Posterior vena cava (tissue), 2 donors: ENCODE measurements at places on chromosomes 11 and 22.
A peak's percentile ranks its signal among the peaks of the same experiment; 100 is the strongest.

- DNase-seq = no peak
These were observed 64.5 kb downstream of the BRD1 start for GRCh38 chr22:49763138-49763537.

- no peak for DNase-seq
These were observed 18.5 kb upstream of the KMT5B start for GRCh38 chr11:68231621-68232020.

GRCh38 chr11:103112364-103112763 lies 3.1 kb downstream of the DYNC2H1 start:
- no peak for DNase-seq

- no peak for DNase-seq
These were observed 22.8 kb upstream of the TP53AIP1 start for GRCh38 chr11:128965485-128965884.

DNA sequence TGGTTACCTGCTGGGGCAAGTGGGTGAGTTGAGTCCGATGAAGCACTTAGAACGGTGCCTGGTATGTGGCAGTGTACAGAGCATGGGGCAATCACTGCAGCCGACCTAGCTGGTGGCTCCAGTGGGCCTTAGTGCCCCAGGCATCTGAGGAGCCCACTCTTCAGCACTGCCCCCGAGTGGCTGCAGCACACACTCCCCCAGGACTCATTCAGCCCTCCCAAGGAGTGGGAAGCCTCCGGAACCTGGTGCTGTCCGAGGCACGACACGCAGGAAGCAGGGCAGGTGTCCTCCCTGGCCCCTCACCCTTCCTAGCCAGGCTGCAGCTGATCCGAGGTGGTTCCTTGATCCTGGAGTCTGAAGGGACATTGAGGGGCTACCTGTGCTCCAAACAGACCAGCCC lies 42.4 kb upstream of the PRODH start:
- peak; percentile 73 for DNase-seq

GRCh38 chr11:10392095-10393079 lies 62.7 kb upstream of the AMPD3 start:
- DNase-seq = peak; percentile 83

DNA sequence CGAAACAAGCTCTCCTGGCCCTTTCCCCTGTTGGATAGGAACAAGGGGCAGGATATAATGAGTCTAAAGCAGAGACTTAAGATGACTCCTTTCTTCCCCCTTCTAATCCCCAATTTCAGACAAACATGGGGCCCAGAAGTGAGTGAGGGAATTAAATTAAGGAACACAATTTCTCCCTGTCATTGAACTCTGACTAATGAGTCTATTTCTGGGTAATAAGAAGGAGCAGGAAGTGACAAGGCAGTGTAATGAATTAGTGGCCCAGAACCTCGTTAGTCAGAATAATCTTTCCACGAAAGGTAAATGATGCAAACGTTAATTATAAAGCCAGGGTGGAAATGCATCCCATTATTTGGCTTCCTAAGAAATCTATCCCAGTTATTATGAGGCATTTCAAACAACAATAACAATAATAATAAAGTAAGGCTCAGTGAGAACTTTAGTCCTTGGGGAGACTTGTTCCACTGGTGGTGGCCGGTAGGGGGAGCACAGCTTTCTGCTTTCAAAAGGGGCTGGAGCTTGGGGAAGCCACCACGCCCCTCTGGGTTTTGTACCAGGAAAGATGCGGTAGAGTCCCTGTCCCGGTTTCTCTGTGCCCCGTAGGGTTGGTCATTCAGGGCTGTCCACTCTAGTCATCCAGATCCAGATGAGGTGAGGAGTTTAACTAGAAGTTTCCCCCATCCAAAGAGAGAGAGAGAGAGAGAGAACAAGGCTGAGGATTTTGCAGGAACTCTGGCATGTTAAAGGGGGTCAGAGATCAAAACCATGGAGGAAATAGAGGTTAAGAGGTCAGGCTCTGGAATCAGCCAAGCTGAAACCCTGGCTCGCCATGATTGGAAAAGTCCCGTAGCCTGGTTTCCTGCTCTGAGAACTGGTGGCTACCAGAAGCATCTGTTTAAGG lies 298.3 kb downstream of the NTM start:
- peak; percentile 81 for DNase-seq

GRCh38 chr11:27452147-27452546 lies 20.4 kb downstream of the LGR4 start:
- DNase-seq = no peak

- no peak for DNase-seq
These were observed 498.7 kb downstream of the METTL15 start for GRCh38 chr11:28606930-28607329.

DNA sequence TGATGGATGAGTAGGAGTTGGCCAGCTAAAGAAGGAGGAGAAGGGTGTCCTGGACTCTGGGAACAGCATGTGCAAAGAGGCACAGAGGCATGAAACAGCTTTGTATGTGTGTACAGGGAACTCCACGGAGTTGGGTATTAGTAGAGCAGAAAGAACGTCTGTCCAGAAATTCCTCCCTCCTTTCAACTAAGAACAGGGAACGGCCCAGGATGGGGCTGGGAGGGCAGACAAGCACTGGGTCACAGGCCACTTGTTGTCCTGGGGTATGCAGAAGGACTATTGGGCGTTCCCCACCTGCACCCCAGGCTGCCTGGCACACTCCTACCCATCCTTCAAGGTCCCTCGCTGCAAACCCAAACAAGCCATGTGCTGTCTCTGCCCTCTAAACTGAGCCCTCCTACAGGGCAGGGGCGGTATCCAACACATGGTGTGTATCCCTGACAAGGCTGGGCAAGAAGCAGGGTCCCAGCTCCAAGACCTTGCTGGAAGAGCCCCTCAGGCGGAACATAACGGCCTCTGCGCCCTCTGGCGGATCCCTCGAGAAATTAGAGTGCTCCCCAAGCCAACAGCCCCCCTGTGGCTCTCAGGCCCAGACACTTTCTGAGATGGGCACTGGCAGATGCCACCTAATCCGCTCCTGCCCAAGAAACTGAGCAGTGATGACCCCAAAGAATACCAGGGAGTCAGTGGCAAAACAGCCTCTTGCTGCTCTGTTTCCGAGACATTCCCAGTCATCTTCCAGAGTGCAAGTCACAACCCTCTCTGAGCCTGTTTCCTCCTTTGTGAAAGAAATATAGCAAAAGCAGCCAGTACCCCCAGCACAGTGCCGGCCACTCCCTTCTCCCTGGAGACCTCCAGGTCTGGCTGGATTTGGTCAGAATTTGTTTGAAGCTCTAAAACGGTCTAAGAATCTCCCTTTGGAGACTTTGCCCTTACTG lies 1.6 kb upstream of the ELFN2 start:
- no peak for DNase-seq

- DNase-seq = no peak
These were observed 14.5 kb downstream of the CLMP start for GRCh38 chr11:123180574-123180973.

DNA sequence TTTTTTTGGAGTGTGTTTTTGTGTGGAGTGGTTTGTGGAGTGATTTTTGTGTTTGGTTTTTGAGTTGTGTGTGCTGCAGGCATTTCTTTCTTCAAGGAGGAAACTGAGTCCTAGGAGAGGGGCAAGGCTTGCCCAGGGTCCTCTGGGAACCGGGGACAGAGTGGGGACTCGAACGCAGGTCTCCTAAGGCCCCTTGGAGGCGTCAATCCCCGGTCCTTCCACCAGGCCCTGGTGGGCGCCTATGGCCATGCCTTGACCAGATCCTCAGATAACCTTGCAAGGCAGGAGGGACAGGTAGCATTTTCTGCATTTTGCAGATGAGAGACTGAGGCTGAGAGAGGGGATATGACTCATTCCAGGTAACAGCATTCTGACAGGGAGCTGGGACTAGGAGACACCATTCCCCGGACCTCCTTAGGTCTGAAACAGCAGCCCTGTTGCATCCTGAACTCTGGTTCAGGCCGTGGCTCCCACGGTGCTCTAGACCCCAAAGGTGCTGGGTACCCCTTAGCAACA lies 39.1 kb downstream of the MYO7A start:
- DNase-seq = no peak

- DNase-seq = no peak
These were observed 7.9 kb upstream of the SYT7 start for GRCh38 chr11:61588728-61589191.
